T-helper 17 cell (primary cell): ENCODE measurements at places on chromosomes 13 and 19. TPM values are rescaled to one million over a fixed set of nuclear protein-coding genes. Genes with fewer than 3 reads are reported as not detected.
A peak's percentile ranks its signal among the peaks of the same experiment; 100 is the strongest.

DNA sequence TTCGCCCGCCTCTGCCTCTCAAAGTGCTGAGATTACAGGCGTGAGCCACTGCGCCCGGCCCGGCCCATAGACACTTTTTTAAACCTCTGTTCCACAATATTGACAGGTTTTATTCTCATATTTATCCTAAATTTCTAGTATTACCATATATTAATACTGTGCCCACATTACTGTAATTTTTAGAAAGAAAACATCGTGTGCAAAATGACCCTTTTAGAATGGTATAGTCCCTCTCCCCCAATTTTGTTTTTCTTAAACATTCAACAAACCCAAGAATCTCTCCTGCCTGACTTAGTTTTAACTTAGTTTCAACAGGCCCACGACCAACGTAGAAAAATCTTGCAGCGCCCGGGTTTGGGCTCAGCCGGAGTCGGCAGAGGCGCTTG is 9.1 kb downstream of the CDX2 start:
- peak overlapping the region; percentile 31 for H3K4me3 ChIP-seq
- peaks cover 78% of the 10 kb centered on the region for H3K27me3 ChIP-seq
- no peak for DNase-seq
- H3K27ac ChIP-seq, result peak overlapping the region; percentile 16
- no peaks in the 10 kb centered on the region for H3K36me3 ChIP-seq

DNA sequence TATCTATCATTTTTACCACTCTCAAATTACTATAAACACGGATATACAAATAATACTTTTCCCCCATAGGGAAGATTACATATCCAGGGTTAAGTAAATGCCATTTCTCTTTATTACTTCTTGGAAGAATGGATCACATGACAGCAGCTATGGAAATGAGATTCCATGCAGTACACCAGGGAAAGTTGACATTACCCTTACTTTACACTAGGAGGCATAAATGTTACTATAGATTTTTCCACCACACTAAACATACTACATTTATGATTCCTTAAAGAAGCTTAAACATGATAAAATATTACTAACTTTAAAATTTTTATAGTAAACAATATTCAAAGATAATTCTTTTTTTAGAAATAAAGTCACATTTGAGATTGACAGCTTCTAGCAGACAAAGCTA is 611.4 kb downstream of the PCDH9 start:
- no peak for DNase-seq
- H3K27ac ChIP-seq, result no peak overlapping the region
- H3K27me3 ChIP-seq, result no peaks in the 10 kb centered on the region
- no peaks in the 10 kb centered on the region for H3K4me1 ChIP-seq
- no peaks in the 10 kb centered on the region for H3K36me3 ChIP-seq

Gene CGB8
- total RNA-seq, result not detected

DNA sequence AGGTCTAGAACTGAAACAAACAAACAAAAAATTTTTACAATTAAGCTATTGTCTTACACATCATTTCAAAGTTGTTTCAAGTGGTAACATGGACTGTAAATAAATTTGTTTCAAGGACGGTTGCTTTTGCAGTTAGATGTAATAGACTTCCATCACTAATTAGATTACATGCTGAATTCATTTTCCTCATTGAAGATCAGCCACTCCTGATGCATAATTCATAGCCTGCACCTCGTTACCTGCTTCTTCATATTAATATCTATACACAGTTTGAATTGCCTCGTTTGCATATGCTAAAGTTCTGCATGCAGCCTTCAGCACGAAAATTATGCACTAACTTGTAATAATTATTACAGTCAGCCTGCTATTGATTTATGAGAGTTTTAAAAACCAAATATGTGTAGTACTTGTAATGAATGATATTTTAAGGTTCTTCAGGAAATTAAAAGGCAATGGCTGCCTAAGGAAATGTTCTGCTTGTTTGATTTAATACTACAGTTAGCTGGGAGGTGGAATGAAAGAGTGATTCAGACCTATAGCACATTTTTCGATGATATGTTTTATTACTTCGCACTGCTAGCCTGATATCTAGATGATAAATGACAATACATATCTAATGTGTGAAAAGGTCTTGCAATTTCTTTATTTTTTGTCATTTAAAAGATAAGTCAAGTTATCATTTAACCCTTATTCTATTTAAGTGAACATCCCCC is 184.9 kb downstream of the DACH1 start:
- no peaks in the 10 kb centered on the region for H3K27me3 ChIP-seq
- H3K27ac ChIP-seq, result no peak overlapping the region
- no peak overlapping the region for H3K4me3 ChIP-seq

GRCh38 chr19:18939922-18940768 is 872 bp downstream of the HOMER3 start:
- no peaks in the 10 kb centered on the region for H3K36me3 ChIP-seq
- peak overlapping the region; percentile 86 for H3K4me3 ChIP-seq
- H3K27me3 ChIP-seq, result peaks cover 25% of the 10 kb centered on the region
- H3K27ac ChIP-seq, result no peak overlapping the region
- H3K4me1 ChIP-seq, result peaks cover 11% of the 10 kb centered on the region
- no peak for DNase-seq

Gene MKNK2
- 256 TPM for total RNA-seq

DNA sequence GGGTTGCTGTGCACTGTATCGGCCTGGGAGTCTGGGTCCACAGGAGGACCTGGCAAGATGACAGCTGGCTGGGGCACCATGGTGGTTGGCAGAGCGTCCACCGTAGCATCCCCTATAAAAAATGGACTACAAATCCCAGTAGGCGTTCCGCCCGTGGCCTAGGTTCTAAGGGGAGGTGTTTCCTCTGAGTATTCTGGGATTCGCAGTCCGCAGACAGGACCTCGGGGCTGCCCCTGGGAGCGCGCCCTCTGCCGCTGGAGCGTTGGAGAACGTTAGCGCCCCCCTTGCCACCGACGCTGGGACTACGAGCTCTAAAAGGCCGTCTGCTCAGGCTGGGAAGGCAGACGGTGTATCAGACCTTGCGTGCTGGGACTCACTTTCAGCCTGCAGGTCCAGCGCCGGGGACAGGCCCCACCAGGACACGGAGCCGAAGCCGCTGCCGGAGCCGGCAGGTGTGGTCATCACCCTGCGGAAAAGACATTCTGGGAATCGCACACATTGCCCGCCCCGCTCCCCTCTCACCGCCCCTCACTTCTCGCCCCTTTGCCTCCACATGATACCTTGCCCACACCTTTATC is 372 bp downstream of the DNAAF3 start:
- peaks cover 6% of the 10 kb centered on the region for H3K36me3 ChIP-seq
- peaks cover 61% of the 10 kb centered on the region for H3K27me3 ChIP-seq
- H3K27ac ChIP-seq, result no peak overlapping the region
- H3K4me1 ChIP-seq, result peaks cover 12% of the 10 kb centered on the region
- no peak for DNase-seq

GRCh38 chr13:99471221-99472121 is 29.8 kb upstream of the TM9SF2 start:
- peaks cover 2% of the 10 kb centered on the region for H3K36me3 ChIP-seq
- no peak overlapping the region for H3K27ac ChIP-seq
- no peak for DNase-seq
- no peak overlapping the region for H3K4me3 ChIP-seq
- H3K4me1 ChIP-seq, result peaks cover 7% of the 10 kb centered on the region
- no peaks in the 10 kb centered on the region for H3K27me3 ChIP-seq

Gene KLK11
- total RNA-seq, result not detected

Gene LYL1
- 6.9 TPM for total RNA-seq

- peaks cover 36% of the 10 kb centered on the region for H3K27me3 ChIP-seq
- H3K36me3 ChIP-seq, result peaks cover 4% of the 10 kb centered on the region
- no peak overlapping the region for H3K4me3 ChIP-seq
- H3K4me1 ChIP-seq, result no peaks in the 10 kb centered on the region
- DNase-seq, result no peak
- no peak overlapping the region for H3K27ac ChIP-seq
Observed at GRCh38 chr13:98775844-98776598, 23.5 kb upstream of the SLC15A1 start.

DNA sequence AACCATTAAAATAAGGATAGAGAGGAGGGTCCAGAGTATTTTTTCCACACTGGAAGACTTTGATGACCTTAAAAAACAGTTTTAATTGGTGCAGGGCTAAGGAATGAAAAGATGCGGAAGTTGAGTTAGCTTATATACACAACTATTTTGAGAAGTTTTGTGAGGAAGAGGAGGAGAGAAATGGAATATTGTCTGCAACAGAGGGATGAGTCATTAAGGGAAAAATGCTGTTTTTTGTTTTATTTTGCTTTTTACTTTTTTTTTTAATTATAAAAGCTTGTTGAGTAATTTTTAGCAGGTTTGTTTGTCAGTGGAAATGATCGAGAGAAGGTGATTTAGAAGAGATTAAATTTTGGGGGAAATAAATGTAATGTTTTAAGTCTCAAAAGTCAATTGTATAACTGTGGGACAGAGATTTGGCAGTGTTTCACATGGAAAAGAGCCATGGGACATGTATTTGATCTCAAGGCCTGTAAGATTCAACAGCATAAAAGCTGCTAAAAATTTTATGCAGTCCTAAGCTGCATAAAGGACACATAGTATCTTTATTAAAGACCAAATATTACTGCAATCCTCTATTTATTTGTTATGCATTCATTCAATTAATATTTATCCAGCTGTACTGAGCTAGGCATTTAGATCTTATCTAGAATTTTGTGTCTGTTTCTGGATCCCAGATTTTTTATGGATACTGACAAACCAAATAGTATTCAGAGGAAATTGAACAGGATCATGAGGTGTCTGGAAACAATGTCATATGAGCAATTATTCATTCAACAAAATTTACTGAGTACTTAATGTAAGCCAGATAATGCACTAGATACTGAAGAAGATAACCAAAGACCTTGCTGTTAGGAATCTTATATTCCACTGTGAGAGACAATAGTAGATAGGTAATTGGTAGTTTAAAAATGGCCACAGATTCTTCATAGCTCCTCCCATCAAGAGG is 72.7 kb downstream of the DNAJC15 start:
- no peak overlapping the region for H3K4me3 ChIP-seq
- no peak for DNase-seq
- H3K27me3 ChIP-seq, result no peaks in the 10 kb centered on the region
- peaks cover 10% of the 10 kb centered on the region for H3K36me3 ChIP-seq

Gene STARD13
- not detected for total RNA-seq

Gene TFPT
- total RNA-seq, result 14.9 TPM

Gene CRB3
- 1.4 TPM for total RNA-seq

GRCh38 chr13:64446372-64446771 is 2783.8 kb downstream of the PCDH9 start:
- no peaks in the 10 kb centered on the region for H3K36me3 ChIP-seq
- H3K27ac ChIP-seq, result no peak overlapping the region
- no peak for DNase-seq
- no peaks in the 10 kb centered on the region for H3K4me1 ChIP-seq
- H3K4me3 ChIP-seq, result no peak overlapping the region
- no peaks in the 10 kb centered on the region for H3K27me3 ChIP-seq

Gene ELSPBP1
- not detected for total RNA-seq

Gene KCTD12
- 3.8 TPM for total RNA-seq

Gene CACNA1A
- total RNA-seq, result not detected

GRCh38 chr19:50357178-50358100 is 8.0 kb downstream of the NAPSA start:
- H3K4me3 ChIP-seq, result peak overlapping the region; percentile 92
- H3K4me1 ChIP-seq, result peaks cover 22% of the 10 kb centered on the region
- H3K27ac ChIP-seq, result peak overlapping the region; percentile 95
- no peaks in the 10 kb centered on the region for H3K27me3 ChIP-seq
- no peaks in the 10 kb centered on the region for H3K36me3 ChIP-seq

Gene APLP1
- total RNA-seq, result not detected

Gene SMIM44
- not detected for total RNA-seq

DNA sequence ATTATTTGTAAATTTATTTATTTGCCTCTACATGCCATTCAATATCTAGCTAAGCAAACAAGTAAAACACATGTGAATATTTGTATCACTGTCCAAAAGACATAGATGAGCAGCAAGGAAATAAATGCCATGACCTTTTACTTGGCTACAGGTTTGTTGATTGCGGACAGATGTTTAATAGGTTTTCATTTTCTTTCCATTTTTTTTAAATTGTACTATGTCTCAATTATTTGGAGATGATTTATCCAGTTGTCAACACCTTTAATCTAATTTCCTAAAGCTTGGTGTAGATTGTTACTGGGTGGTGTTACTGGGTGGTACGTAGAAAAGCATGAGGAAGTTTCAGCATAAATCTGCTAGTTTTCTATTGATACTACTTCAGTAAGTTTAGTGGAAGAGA is 560.6 kb upstream of the SPRY2 start:
- no peak overlapping the region for H3K4me3 ChIP-seq
- no peak for DNase-seq
- no peaks in the 10 kb centered on the region for H3K4me1 ChIP-seq
- no peaks in the 10 kb centered on the region for H3K27me3 ChIP-seq
- H3K27ac ChIP-seq, result no peak overlapping the region

Gene GZMM
- total RNA-seq, result 43.8 TPM

GRCh38 chr19:8340341-8341096 is 2.5 kb downstream of the KANK3 start:
- H3K27me3 ChIP-seq, result peaks cover 20% of the 10 kb centered on the region
- no peak overlapping the region for H3K4me3 ChIP-seq
- H3K4me1 ChIP-seq, result peaks cover 14% of the 10 kb centered on the region
- H3K27ac ChIP-seq, result no peak overlapping the region
- DNase-seq, result no peak

GRCh38 chr19:7307590-7308218 is 13.5 kb upstream of the INSR start:
- no peaks in the 10 kb centered on the region for H3K36me3 ChIP-seq
- H3K4me1 ChIP-seq, result peaks cover 2% of the 10 kb centered on the region
- H3K27me3 ChIP-seq, result peaks cover 6% of the 10 kb centered on the region
- DNase-seq, result no peak
- H3K27ac ChIP-seq, result no peak overlapping the region

GRCh38 chr13:48234566-48235340 is 1.7 kb downstream of the ITM2B start:
- peak overlapping the region; percentile 96 for H3K27ac ChIP-seq
- DNase-seq, result no peak
- H3K4me1 ChIP-seq, result peaks cover 40% of the 10 kb centered on the region
- H3K27me3 ChIP-seq, result no peaks in the 10 kb centered on the region
- H3K36me3 ChIP-seq, result peaks cover 8% of the 10 kb centered on the region
